ENCODE measurements at places on chromosomes 3 and 15.

GRCh38 chr15:78878356-78878755, 5.7 kb downstream of the MORF4L1 start:
- DNase-seq: no peak

DNA sequence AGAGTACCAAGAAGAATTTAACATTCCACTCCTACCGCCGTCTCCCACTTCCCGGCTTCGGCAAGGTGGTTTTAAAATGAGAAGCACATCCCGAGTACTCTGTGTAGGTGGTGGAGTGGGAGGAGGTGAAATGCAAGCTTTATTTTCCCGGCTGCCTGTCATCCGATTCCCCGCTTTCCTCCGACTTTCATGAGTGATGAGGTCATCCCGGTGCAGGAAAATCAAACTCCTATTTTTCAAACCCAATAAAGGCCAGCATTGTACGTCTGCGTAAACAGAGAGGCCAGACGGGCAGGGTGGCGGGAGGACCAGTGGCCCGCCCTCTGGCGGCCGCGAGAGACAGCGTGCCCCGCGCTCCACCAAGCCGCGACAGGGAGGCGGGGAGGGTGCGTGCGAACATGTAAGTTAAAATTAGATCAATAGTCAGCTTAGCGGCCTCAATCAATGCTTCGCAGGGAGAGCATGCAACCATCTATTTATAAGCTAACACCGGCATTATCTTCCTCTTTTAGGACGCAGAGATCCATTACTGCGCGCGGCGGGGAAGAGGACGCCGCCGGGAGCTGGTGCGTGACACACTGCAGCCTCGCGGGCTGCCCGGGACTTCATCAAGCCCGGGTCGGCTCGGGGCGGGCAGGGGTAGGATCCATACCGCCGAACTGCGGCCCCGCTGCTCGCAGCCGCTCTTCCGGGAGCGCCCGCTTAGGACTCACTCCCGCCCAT, 163.3 kb downstream of the CD47 start:
- DNase-seq: peak; percentile 56

DNA sequence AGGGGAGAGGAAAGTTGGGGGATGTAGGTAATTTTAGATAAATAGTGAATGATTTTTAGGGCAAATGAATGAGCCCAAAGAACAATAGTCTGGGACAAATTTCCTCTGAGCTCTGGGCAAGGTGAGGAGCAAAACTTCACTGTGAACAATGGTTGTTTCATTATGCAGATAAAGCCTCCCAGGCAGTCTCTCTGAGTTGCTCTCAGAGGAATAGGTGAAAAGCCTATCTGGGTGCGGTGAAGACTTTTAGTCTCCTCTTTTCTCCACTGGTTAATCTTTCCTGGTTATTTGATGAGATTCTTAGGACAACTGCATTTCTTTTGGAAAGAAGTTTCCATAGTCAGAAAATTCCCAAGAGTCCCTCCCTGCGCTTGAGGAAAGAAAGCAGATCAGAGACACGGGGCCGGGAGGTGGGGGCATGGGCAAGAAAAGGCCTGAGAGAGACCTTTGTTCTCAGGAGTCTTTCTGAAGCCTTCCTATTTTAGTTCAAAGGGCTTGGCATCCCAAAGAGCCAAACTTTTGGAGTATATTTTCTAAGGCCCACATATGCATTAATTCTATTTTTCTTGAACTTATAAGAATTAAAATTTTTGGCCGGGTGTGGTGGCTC, 353.6 kb upstream of the SLCO3A1 start:
- DNase-seq: no peak

DNA sequence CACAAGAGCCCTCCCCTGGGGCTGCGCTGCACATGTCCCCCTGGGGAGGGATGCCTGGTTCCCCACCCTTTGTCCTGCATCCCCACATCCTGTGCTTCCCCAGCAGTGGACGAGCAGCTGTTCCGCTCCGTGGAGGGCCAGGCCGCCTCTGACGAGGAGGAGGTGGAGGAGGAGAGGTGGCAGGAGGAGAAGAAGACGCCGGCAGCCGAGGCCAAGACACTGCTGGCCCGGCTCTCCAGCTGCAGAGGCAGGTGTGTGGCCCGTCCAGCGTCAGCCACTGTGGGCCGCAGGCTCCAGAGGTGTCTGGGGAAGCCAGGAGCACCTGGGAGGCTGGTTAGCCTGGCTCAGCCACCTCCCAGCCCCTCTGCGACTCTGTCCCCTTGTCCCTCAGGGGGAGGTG, 27.9 kb upstream of the GP9 start:
- DNase-seq: no peak

DNA sequence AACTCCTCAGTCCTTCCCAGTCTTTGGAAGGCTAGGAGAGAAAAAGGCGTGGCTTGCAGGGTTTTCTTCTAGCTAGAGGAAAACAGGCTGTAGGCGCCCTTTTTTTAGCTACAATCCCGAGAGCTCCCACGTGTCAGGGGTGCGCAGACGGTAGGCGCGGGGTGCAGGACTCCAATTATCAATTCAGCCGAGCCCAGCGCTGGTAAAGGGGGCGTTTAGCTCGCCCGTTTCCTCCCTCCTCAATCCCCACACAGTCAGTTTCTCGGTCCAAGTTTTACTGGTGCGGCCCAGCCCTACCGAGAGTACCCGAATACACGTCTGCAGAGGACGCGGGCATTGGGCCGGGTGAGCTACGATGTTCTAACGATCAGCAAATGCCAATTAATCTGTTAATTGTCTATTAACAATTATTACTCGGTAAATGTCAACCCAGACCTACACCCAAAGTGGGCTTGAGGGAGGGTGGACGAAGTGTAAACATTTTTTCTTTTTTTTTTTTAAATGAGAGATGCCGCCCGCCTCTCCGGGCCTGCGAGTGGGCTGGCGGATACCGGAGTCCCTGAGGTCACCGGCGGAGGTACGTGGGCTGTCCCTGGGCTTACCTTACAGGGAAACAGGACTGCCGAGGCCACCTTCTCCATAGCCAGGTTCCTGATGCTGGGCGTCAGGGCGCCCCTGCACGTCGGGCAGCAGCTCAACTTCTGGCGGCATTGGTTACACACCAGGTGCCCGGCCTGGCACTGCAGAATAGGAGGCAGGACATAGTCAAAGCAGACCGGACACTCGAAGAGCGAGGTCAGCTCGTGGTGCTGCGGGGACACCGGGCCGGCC, 923 bp downstream of the SIAH2 start:
- no peak for DNase-seq

DNA sequence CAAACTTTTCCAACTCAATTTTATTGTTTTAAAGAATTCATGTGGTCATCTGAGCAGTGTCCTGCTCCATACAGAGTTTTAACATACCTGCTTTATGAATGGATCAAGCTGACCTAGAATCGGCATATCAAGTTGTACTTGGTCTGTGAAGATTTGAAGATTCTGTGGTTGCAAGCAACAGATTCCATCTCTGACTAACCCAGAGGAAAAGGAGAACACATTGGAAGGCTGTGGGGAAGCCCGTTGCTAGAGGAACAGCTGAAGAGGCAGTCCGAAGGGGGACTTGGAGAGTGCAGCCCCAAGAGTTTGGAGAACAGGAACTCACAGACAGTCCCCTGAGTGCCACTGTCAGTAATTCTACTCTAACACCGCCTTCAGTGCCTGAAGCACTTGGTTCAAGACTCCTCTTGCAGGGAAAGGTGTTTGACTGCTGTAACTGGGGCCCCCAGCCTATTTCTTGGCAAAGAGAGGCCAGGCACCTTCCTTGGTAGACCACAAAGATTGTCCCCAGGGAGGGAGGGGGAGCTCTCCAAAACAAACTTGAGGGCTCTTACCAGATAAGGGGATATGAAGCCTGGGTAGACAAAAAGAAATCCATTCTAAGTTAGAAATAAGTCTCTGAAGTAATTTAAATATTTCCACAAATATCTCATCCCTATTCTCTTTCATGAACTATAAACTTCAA, 88.8 kb downstream of the LARS2 start:
- no peak for DNase-seq

GRCh38 chr3:98961161-98962155, 60.0 kb upstream of the DCBLD2 start:
- DNase-seq: no peak

Measured in stimulated activated CD4-positive, alpha-beta T cell treated with anti-CD3 and anti-CD28 coated beads, Interleukin-12 subunit alpha, Interleukin-12 subunit beta, amount 100 ng/mL, for 48 hours (primary cell).